Activated gamma-delta T cell treated with anti-CD3 and anti-CD28 coated beads, Interleukin-2, amount 50 U/mL, for 16 hours (primary cell): ENCODE measurements at places on chromosomes 13 and 19.
A peak's percentile ranks its signal among the peaks of the same experiment; 100 is the strongest.

GRCh38 chr13:113138792-113139551, 16.4 kb downstream of the F10 start:
- no peak for DNase-seq

DNA sequence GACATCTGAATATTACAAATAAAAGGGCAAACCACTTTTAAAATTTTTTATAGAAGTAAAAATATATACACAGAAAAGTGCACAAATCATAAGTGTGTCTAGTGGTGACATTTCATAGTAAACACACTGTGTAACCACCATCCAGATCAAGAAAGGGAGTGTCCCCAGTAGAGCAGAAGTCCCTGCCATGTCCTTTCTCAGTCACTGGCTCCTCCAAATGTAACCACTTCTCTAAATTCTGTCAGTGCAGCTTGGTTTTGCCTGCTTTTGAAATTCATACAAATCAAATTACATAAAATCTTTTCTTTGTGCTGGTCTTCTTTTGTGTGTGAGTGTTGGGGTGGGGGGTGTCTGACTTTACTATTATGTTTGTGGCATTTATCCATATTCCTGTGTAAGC, 116.5 kb downstream of the RBM26 start:
- no peak for DNase-seq

DNA sequence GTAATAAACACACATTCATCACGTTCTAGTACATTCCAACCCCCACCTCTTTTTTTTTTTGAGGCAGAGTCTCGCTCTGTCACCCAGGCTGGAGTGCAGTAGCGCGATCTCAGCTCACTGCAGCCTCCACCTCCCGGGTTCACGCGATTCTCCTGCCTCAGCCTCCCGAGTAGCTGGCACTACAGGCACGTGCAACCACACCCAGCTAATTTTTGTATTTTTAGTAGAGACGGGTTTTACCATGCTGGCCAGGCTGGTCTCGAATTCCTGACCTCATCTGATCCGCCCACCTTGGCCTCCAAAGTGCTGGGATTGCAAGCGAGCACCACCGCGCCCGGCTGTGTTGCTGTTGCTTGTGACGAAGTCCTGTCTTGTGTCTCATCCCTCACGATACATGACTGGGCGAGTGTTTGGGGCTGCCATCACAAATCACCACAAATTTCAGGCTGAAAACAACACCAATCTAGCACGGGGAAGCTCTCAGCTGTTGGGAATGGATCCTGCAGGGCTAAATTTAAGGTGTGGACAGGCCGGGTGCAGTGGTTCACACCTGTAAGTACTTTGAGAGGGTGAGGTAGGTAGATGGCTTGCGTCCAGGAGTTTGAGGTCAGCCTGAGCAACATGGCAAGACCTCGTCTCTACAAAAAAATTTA, 15.7 kb downstream of the MOB3A start:
- no peak for DNase-seq

DNA sequence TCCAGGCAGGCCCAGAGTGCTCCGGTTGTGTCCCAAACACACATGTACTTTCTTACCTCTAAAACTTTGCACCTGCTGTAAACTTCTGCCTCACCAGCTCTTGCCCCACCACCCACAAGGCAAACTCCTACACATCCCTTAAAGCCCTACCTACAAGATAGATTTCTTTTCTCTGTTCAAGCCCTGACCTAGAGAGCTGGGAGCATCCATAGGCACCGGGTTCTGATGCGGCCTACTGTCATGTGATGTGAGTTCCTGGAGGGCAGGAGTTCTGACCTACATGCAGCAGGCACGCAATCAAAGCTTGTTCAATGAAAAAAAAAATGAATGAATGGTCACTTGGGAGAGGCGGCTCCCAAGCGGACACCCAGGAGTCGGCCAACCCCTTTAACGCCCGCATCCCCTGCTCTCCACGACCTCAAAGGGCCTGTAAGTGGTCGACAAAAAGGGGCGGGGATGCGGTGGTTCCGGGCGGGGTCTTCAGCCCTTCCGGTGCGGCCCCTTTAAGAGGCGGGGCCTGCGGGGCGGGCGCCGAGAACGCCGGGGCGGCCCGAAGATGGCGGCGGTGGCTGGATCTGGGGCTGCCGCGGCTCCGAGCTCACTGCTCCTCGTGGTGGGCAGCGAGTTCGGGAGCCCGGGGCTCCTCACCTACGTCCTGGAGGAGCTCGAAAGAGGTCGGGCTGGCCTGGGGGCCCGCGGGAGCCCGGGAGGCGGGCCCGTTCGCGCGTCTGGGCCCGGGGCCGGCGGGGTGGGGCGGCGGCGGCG, at the start of gene MAP1S:
Gene MAP1S, plus strand, starts transcription at position 534 of the 765 bp plus-strand sequence. Its CDS starts 23 bp downstream, at position 557.
- peak; percentile 39 for DNase-seq

- no peak for DNase-seq
These were observed 2.7 kb upstream of the TFDP1 start for GRCh38 chr13:113581871-113582270.

GRCh38 chr13:52411629-52412028, 5.7 kb upstream of the THSD1 start:
- DNase-seq = no peak

- DNase-seq = peak; percentile 67
These were observed at the start of gene AKT2 for GRCh38 chr19:40284501-40285352. Gene AKT2 (minus strand): TSS chr19:40285345. CDS start chr19:40265267, 20,078 bp downstream.

GRCh38 chr13:64457976-64458375, 2772.2 kb downstream of the PCDH9 start:
- no peak for DNase-seq

DNA sequence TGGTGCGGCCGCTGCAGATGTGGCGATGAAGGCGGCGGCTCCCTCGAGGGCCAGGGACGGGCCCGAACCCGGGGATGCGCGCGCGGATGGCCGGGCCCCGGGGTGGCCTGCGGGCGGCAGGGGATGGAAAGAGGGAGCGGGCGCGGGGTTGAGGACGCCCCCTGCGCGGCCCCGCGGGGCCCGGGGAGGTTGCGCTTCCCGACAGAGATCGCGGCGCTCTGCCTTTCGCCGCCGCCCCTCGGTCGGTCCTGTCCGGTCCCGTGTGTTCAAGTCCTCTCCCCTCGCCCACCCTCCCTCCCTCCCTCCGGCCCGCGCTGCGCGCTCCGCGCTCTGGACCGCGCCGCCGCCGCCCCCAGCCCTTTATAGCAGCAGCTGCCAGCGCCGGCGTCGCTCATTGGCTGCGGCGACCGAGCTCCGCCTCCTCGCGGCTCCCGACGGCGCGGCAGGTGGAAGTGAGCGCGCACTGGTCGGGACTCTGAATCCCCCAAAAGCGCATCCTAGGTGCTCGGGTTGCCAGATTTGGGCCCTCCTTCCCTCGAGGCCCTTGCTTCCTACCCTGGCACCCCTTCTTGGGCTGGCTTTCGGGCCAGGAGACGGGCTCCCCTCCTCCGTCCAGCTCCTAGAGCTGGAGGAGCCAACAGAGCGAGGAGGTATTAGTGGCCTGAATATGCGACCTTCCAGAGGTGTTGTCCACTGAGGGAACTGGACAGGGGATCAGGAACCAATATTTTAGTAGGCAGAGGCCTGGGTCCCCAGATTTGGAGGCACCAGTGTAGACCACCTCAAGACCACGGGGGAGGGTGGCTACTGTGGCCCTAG, at the start of gene ELAVL3:
Gene ELAVL3, minus strand, starts transcription at position 332 of the 819 bp plus-strand sequence. CDS start 438 bp downstream, outside the sequence.
- DNase-seq = no peak

DNA sequence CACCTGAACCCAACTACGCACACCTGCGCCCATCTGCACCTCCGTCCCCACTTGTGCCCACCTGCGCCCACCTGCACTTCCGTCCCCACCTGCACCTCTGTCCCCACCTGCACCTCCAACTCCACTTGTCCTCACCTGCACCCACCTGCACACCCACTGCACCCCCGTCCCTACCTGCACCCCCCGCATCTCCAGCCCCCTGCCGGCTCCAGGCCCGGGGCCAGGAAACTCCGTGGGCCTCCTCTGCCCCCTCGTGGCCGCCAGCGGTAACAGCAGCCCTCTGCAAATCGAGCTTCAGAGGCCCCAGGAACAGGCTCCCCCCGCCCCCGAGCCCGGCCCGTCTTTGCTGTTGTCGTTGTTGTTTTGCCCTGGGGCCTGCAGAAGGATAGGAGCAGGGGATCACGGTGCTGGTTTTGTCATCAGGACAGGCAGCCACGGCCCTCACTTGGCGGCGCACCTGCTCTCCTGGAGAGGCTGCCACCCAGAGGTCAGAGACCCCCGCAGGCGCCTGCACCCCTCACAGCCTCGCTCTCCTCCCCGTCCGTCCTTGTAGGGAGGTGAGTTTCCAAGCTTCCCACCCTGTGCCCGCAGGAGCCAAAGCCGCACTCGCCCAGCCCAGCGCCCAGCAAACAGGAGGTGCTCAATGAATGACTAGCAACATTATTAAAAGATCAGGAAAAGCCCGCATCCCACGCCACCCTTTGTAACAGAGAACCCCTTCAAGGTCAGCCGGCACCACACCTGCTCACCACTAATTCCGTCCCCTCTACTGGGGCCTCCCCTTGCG, 65.4 kb downstream of the GNG7 start:
- DNase-seq = peak; percentile 60

GRCh38 chr13:45102136-45102507, 18.2 kb upstream of the GTF2F2 start:
- no peak for DNase-seq

DNA sequence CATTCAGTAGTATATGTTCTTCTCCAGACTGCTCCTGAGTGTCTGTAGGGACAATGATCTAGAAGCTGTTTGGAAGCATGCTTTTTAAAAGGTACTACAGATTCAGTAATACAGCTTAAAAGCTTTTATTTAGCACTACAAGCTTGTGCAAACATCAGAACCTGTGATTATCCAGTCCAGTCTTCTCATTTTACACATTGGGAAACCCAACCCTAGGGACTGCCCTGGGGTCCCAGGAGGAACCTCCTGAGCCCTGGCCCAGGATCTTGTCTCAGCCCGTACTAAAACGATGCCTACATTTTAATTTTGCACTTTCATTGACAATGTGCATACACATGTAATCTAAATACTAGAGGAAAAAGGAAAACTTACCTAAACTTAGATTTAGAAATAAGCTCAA, 12.5 kb downstream of the DOCK9 start:
- DNase-seq = no peak

DNA sequence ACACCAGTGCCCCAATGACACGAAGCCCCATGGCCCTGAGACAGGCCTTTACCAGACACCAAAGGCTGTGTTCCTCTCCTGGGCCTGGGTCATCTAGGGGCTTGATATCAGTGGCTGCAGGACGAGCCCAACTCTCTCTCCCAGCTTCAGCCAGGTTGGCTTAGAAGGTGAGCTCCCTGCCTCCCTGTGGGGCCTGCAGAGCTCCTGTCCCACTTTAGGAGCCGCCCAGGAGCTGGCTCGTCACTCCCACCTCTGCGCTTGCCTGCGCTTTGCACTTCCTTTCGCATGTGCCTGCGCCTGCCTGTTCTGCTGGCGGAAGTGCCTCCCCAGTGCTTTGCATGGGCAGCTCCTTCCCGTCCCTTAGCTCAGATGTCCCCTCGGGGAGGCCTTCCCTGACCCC, 4.9 kb downstream of the CALM3 start:
- DNase-seq = no peak

- DNase-seq = no peak
These were observed 606 bp downstream of the PRDX2 start for GRCh38 chr19:12800923-12801465.

GRCh38 chr13:33489563-33489962, 204.0 kb upstream of the STARD13 start:
- DNase-seq = no peak

DNA sequence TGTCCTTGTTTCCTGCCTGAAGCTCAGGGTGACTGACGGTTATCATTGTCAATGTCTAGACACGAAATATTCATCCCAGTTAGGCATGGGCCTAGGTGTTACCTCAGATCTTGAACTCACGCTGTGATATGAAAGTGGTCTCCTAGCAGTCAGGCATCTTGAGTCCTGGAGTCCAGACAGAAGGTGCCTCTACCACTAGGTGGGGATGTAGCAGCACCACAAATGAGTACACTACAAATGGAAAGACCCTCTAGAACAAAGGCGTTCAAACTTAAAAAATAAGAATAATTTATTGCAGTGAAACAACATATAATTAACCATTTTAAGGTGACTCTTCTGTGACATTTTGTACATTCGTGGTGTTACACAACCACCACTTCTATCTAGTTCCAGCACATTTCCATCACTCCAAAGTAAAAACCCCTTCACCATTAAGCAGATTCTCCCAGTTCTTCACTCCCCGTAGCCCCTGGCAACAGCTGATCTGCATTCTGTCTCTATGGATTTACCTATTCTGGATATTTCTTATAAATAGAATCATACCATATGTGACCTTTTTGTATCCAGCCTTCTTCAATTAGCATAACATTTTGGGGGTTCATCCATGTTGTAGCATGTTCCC, 11.9 kb upstream of the FRY start:
- DNase-seq = peak; percentile 20

GRCh38 chr13:113425941-113426590, 27.2 kb downstream of the ADPRHL1 start:
- no peak for DNase-seq

DNA sequence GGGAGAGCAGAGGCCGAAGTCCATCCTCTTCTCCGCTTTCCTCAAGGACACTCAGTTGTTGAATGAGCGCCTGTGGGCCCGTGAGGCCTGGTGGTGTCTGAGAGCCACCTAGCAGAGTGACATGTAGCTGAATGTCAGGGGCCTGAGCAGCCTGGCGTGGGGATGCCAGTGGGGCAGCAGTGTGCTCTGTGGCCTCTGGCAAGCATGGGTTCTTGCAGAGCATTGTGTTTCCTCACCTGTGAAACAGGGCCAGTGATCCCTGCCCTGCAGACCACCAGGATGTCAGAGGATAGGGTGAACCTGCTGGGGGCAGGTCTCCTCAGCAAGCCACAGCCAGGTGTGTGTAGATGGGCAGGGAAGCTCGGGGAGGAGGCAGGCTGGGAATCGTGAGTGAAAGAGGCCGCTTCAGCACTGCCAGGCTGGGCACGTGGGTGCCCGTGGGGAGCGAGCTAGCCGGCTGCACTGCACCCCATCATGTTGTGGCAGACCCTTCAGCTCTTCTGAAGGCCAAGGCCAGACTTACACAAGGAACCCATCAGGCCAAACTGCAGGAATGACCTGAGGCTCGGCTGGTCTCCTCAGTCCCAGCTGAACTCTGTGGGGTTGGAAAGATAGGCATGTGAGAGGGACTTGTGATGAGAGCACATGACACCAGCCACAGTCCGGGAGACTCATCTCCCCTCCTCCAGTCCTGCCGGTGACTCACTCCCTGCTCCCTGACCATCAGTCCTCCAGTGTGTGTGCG, 5.0 kb downstream of the PPP1R37 start:
- DNase-seq = no peak

GRCh38 chr19:51227326-51227725, 2.4 kb downstream of the CD33 start:
- DNase-seq = no peak

DNA sequence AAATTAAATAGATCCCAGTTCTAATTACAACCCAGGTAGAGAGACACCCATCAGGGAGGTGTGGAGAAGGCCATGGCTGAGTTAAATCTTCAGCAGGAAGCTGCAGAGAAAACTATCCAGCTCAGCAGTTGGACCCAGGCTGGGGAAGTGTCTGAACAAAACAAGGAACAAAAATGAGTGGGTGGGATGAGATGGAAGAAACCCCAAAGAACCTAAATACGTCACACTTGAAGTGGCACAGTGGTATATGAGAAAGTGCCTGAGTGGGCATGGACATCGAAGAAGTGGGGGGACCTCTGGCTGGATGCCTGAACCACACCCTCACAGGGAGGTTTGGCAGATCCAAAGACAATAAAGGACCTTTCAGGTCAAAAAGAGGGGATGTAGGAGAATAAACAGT, 3.5 kb upstream of the EPHX3 start:
- no peak for DNase-seq
